Activated T-cell treated with anti-CD3 and anti-CD28 coated beads, Interleukin-2, amount 50 U/mL, for 72 hours (primary cell): ENCODE measurements at places on chromosomes 11 and 22. TPM values are rescaled to one million over a fixed set of nuclear protein-coding genes. Genes with fewer than 3 reads are reported as not detected.

Gene TMEM109
- 66.3 TPM for total RNA-seq

Gene C11orf86
- total RNA-seq = not detected

Gene LSP1
- total RNA-seq = 312 TPM

Gene AGBL2
- total RNA-seq = 8.3 TPM

Gene MDK
- total RNA-seq = 12.8 TPM

Gene MMP11
- 0.46 TPM for total RNA-seq

Gene CDC42EP1
- total RNA-seq = 4.0 TPM

Gene SLC25A18
- total RNA-seq = not detected

Gene PLEKHA7
- total RNA-seq = 11.0 TPM

DNA sequence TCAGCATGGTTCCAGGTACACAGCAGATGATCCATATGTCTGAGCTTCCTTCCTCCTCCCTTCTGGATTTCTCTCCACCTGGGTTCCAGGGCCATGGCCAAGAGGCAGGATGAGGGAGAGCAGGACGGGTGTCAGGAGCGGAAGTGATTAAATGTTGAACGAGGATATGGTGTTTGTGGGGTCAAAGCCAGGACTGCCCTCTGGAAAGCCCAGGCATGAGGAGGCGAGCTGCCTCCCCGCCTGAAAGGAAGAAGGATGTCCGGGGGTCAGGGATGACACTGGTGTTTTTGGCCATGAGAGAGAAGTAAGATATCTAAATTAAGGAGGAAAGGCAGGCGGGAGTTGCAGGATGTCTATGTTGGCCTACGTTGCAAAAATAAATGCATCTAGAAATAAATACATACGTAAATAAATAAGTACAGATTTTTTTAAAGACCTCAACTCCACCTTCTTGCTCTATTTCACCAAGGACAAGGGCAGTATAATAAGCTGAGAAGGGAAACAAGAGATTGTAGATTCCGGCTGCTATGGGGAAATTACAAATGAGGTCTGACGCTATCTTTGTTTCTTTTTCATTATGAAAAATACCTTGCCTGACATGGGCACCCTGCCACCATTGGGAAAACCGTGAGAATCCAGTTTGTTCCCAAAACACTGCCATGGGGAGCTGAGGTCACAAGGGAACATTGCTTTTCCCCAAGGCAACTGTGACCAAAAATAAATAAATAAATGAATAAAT lies 27.6 kb upstream of the LIPT2 start:
- peaks cover 24% of the 10 kb centered on the region for H3K27me3 ChIP-seq
- H3K27ac ChIP-seq = no peak overlapping the region
- no peak for DNase-seq
- no peaks in the 10 kb centered on the region for H3K4me1 ChIP-seq

- H3K27ac ChIP-seq = no peak overlapping the region
- DNase-seq = no peak
- H3K36me3 ChIP-seq = no peaks in the 10 kb centered on the region
- H3K27me3 ChIP-seq = peaks cover 39% of the 10 kb centered on the region
- no peaks in the 10 kb centered on the region for H3K4me1 ChIP-seq
- H3K4me3 ChIP-seq = no peak overlapping the region
Measured at GRCh38 chr11:32033491-32033890, 57.4 kb upstream of the RCN1 start.

GRCh38 chr22:35746248-35746647 lies 28.6 kb downstream of the APOL5 start:
- DNase-seq = no peak
- H3K4me3 ChIP-seq = no peak overlapping the region
- no peak overlapping the region for H3K27ac ChIP-seq

DNA sequence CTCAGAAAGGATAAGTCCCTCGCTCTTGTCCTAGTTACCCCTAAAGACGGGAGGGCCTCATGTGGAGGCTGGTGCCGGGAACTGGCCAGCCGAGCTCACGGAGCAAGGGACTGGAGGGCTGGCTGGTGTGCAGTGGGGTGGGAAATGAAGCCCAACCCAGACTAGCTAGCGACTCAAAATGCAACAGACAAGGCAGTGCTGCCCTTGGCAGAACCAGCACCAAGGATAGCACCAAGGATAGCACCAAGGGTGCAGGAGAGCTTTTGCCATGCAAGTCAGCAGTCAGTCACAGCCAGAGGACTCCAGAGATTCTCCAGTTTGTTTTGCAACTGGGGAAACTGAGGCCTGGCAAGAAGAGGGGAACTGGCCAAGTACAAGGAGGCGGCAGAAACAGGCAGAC lies 6.5 kb upstream of the BATF2 start:
- H3K27me3 ChIP-seq = no peaks in the 10 kb centered on the region
- no peak for DNase-seq
- no peak overlapping the region for H3K4me3 ChIP-seq
- H3K27ac ChIP-seq = no peak overlapping the region
- no peaks in the 10 kb centered on the region for H3K36me3 ChIP-seq
- peaks cover 8% of the 10 kb centered on the region for H3K4me1 ChIP-seq

DNA sequence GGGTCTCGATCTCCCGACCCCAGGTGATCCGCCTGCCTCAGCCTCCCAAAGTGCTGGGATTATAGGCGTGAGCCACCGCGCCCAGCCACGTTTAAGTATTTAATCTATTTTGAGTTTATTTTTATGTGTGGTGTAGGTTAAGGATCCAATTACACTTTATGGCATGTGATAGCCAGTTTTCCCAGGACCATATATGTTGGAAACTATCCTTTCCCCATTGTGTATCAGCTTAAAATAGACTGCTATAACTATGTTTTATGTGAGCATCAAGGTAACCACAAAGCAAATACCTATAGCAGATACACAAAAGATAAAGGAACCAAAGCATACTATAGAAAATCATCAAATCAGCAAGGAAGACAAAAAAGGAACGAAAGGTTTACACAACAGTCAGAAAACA lies 42.4 kb downstream of the TTC28 start:
- DNase-seq = no peak
- H3K4me3 ChIP-seq = no peak overlapping the region
- H3K4me1 ChIP-seq = no peaks in the 10 kb centered on the region
- H3K27me3 ChIP-seq = peaks cover 12% of the 10 kb centered on the region
- H3K27ac ChIP-seq = no peak overlapping the region

GRCh38 chr11:2709429-2709828 lies 9.6 kb upstream of the KCNQ1OT1 start:
- H3K27me3 ChIP-seq = no peaks in the 10 kb centered on the region
- H3K4me3 ChIP-seq = no peak overlapping the region
- H3K27ac ChIP-seq = no peak overlapping the region
- DNase-seq = no peak
- peaks cover 3% of the 10 kb centered on the region for H3K36me3 ChIP-seq
